ENCODE measurements at places on chromosomes 5 and 9.

- DNase-seq, result no peak
Observed at GRCh38 chr5:71954329-71954728, 152.9 kb upstream of the MAP1B start.

DNA sequence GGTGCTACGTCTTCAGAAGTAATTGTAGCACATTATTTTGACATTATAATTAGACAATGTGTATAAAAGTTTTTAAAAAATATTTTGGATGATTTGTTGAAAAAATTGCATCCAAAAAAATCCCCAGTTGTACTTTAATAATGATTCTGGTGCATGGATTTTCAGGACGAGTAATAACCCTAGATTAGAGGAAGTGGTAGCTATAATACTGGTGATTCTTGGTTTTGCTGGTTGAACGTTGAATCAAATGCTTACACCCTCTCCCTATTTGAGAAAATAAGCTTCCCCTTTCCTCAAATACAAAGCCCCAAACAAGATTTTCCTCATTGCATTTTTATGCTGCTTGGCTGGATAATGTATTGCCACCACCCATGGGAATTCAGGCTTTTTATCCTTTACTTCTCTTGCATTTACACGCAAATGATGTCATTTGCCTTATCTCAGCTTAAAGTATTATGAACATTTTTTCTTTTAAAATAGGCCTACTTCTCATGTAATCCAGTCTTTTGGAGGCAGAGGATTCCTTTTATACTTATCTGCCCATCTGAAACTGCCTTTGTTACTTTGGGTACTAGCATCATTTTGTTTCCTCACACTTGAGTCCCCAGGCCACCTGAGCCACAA is 86.3 kb downstream of the UBE2R2 start:
- DNase-seq, result no peak

- no peak for DNase-seq
Observed at GRCh38 chr9:2066312-2067273, 51.4 kb downstream of the SMARCA2 start.

DNA sequence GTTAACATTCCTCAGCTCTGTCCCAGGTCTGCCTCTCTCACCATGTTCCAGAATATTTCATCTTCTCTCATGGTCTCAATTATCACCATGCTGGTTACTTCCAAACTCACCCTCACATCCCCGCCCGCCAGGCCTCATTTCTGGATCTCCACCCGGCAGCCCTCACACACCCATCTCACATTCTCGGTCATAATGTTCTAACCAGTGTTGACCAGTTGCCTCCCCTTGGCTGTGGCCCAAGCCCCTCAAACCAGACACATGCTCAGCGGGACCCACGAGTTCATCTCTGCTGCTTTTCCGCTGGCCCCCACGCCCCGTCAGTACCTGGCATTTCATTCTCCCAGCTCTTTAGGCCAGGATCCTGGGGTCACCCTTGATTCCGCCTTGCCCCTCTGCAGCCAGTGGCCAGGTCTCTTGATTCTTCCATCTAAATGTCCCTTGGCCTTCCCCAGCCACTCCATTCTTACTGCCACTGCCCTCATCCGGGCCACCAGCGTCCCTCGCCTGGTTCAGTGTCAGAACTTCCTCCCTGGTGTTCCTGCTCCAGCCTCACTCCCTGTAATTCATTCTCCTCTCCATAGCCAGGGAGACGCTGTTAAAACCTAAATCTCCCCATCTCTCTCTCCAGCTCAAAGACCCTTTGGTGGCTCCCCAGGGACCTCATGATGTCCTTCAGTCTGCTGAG is 141.7 kb downstream of the MVB12B start:
- DNase-seq, result no peak

GRCh38 chr5:1827886-1828397 is 26.7 kb downstream of the NDUFS6 start:
- DNase-seq, result no peak

All from SK-N-MC (cell line).